ENCODE measurements at places on chromosomes 7 and 10.

- no peak for DNase-seq
Observed at GRCh38 chr10:10647331-10647730, 370.3 kb upstream of the CELF2 start.

GRCh38 chr7:20200361-20200760 is 16.8 kb downstream of the MACC1 start:
- no peak for DNase-seq

- no peak for DNase-seq
Observed at GRCh38 chr7:7736671-7737070, 18.3 kb upstream of the RPA3 start.

DNA sequence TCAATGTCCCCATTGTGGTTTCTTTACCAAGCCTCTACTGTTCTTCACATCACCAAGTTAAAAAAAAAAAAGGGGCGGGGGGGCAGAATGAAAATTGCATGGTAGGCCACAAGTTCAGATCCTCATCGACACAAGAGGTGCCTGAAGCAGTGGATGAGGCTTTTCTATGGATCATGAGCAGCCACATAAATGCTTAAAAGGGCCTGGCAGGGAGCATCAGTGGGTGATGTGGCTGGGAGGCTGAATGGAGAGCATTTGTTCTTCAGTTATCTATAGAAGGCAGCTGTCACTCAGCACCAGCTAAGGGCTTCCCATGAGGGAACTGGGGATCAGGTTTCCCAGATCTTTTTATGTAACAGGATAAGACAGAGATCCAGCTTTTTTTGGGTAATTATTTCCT is 117.9 kb downstream of the CFTR start:
- DNase-seq = no peak

- DNase-seq = no peak
Observed at GRCh38 chr7:23247603-23248335, 1.2 kb downstream of the GPNMB start.

GRCh38 chr10:8084799-8085198 is 30.3 kb downstream of the GATA3 start:
- DNase-seq = no peak

GRCh38 chr10:28768227-28768626 is 90.9 kb downstream of the BAMBI start:
- no peak for DNase-seq

- DNase-seq = no peak
Observed at GRCh38 chr10:96222441-96222840, 48.9 kb downstream of the BLNK start.

DNA sequence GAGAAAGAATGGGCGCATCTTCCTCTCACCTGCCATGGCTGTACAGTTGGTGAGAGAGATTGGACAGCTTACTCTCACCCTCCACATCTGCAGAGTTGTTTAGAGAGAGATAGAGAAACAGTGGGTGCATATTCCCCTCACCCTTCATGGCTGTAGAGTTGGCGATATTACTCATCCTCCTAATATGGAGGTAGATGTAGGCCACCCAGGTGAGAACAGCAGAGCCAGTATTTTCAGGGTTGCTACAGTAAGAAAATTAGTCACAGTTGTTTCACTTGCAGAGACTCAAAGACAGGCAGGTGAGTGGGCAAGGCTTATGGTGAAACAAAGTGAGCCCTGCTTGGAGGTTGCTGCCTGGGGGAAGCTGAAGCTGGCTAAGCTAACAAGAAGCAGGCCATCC is 65.0 kb upstream of the PFKP start:
- no peak for DNase-seq

DNA sequence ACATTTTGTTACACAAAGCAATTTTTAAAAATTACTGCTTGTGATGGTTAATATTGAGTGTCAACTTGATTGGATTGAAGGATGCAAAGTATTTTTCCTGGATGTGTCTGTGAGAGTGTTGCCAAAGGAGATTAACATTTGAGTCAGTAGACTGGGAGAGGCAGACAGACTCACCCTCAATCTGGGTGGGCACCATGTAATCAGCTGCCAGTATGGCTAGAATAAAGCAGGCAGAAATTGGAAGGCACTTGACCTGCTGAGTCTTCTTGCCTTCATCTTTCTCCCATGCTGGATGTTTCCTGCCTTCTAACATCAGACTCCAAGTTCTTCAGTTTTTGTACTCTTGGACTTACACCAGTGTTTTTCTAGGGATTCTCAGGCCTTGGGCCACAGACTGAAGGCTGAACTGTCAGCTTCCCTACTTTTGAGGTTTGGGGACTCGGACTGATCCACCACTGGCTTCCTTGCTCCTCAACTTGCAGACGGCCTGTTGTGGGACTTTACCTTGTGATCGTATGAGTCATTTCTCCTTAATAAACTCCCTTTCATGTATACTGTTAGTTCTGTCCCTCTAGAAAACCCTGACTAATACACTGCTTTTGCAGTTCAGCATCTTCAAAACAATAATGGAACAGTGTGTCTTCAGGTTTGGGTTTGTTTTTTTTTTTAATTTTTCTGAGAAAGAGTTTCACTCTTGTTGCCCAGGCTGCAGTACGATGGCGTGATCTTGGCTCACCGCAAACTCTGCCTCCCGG is 244.1 kb upstream of the SEMA3C start:
- DNase-seq = no peak

DNA sequence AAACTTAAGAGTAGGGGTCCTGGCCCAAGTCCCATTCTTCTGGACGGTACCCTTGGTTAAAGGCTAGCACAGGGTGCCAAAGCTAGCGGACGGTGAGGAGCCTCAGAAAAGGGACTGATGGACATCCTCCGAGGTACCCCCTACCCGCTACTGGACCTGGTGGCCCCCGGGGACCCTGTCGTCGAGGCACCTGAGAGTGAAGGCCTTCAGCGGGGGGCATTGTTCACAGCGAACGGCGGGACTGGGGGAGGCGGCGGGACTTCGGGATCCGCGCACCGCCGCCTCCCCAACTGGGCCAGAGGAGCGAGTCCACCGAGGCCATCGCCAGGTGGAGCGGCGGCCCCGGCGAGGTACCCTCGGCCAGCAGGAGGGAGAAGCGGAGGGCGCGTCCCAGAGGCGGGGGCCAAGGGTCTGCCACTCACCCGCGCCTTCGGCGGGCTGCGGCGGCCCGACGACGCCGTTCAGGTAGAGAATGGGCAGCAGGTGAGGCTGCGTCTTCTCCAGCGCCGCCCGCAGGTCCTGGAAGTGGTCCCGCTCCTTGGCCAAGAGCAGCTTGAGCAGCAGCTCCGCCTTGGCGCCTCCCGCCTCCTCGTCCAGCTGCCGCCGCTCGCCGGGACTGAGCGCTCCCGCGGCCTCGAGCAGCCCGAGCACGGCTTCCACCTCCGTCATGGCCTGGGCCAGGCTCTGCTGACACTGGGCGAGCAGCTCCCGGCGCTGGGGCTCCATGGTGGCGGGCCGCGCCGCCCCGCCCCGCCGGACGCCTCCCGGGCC is 575 bp downstream of the DLG5 start:
- DNase-seq = no peak

GRCh38 chr7:135168001-135168400 is 2.5 kb downstream of the CYREN start:
- DNase-seq = no peak

- DNase-seq = no peak
Observed at GRCh38 chr10:132368881-132369635, 27.9 kb upstream of the PWWP2B start.

GRCh38 chr10:15486404-15486803 is 115.3 kb upstream of the FAM171A1 start:
- no peak for DNase-seq

GRCh38 chr10:58436071-58436470 is 50.9 kb downstream of the TFAM start:
- DNase-seq = no peak

- DNase-seq = no peak
Observed at GRCh38 chr7:19410106-19410505, 264.9 kb upstream of the FERD3L start.

DNA sequence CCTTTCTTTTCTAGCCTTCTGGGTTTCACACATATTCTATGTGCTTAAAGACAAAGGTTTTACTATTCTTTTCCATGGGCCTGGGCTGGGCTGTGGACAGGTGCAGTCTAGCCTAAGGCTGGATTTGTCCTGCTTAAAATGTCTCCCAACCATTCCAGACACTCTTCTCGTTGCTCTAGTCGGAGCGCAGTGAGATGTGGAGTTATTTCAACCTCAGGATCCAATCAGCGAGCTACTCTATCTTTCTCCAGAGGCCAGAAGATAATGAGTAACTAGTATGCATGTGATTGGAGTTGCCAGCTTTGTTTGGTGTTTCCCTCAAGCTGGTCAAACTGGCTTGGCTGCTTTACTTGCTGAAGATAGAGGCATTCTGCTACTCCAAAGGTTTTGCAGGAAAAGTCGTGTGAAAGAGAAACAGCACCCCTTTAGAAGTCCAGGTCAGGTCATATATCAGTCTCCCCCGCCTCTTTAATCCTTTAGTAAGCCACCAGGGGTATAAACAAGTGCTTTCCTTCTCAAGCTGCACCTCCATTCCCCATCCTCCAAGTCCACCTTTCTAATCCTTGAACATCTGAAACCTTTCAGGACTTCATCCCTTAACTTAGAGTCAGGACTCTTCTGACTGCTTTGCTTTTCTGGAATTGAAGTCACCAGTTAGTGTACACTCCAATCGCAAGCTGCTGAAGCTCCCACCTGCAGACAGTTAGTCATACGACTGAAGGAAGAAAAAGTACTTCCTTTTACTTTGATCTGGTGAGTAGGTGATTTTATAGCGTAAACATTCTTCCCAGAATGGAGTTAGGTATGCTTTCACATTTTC is 78.8 kb downstream of the DNMBP start:
- DNase-seq = no peak

GRCh38 chr10:111240348-111240747 is 163.5 kb downstream of the ADRA2A start:
- no peak for DNase-seq

DNA sequence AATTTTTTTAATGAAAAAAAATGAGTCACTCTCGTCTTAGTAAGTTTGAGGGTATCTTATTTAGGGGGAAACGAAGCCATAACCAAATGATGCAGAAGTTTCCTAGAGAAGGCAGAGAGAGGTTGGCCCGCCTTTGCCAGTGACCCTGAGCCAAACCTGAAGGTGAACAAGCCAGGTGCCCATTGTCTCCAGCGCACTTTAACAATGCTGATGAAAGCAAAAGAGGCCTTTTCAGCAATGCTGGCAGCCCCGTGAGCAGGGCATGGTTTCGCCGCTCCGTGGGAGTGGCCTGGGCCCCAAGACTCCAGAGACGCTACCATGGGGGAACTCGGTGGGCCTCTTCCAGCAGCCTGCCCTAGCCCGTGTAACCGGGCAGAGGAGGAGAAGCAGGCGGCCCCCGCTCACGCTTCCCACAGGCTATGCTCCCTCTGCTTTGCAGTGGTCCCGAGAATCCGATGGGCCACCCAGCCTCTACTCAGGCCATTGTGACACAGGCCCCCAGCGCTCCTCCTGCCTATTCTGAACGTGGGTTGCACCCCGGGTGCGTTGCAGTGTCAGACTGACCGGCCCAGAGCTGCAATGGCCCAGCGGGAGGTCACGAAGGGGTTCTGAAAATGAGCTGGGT is 14.0 kb upstream of the UNCX start:
- DNase-seq = no peak

- no peak for DNase-seq
Observed at GRCh38 chr10:97849687-97850402, at the start of gene GOLGA7B. Gene GOLGA7B (plus strand): TSS chr10:97849843. CDS start chr10:97850304, 461 bp downstream.

DNA sequence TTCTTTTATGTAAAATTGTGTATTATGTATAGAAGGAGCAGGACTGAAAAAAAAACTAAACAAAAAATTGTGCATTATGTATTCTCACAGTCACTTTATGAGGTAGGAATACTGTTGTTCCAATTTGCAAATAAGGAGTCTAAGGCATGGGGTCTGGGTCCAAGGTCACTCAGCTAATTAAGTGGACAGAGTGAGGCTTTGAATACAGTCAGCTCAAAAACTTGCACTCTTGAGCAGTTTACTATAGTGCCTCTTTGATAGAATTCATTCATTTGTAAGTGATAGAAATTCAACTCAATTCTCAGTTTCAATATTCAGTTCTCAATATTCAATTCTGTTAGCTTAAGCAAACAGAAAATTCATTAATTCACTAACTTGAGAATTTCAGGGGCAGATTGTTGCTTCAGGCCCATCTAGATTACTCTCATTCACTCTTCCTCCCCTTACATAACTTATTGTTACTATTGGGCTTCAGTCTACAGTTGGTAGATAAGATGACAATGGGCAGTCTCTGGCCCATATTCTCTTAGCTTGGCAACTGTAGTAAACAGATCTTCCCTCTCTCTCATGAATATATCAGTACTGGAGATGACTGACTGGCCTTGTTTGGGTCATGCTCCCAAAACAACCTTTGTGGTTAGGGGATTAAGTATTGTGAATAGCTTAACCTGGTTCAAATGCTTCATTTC is 86.6 kb downstream of the BTAF1 start:
- DNase-seq = no peak

DNA sequence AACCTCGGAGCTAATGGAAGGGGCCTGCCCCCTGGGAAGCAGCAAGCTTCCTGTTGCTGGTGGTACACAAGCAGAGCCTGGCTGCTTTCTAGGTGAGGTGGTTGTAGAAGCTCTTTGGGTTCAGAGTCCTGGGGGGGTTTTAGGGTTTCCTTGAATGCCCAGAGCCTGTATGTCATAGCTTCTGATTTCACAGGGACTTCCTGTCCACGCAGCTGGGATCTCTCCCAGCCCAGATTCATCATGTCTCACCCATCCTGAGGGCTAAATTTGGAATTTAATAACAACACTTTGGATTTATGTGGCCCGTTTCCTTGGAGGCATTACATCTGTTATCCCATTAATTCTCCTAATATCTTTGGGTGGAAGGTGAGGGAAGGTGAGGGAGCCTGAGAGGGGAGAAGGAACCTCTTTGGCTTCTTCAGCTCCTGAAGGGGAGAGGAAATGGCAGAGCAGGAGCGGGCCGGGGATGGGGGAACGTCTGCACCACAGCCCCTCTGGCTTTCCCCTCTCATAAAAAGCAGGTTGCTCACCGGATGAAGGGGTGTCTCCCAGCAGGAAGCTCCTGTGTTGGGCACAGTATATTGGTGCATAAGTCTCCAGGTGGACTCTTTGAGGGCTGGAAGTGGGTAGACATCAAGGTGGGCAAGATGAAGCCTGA is 19.7 kb downstream of the RPS24 start:
- DNase-seq = no peak

DNA sequence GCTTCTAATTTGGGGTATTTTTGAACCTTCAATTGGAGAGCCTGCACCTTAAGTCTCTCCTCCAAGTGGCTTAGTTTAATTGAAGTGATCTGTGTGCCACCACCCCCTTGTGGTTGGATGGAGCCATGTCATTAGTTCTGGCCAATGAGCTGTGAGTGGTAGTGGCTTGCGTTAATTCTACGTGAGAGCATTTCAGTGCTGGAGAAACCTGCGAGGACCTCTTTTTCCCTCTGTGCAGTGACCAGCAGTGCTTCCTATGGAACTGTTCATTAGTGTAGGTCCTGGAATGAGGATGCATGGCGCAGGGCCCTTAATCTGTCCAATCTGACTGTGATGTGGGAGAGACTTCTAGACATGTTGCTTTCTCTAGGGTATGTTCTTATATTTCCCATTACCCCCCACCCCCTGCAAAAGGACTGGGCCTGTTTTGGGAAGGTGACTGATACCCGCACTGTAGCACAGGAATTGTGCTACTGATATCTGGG is 3.8 kb downstream of the HILPDA start:
- DNase-seq = no peak

All from DMS79 (cell line).